Activated CD4-positive, alpha-beta memory T cell treated with anti-CD3 and anti-CD28 coated beads, Interleukin-2, amount 10 ng/mL, durations not matched to agents 7 days and 5 days (primary cell): ENCODE measurements at places on chromosomes 2 and 18. TPM values are rescaled to one million over a fixed set of nuclear protein-coding genes. Genes with fewer than 3 reads are reported as not detected.

DNA sequence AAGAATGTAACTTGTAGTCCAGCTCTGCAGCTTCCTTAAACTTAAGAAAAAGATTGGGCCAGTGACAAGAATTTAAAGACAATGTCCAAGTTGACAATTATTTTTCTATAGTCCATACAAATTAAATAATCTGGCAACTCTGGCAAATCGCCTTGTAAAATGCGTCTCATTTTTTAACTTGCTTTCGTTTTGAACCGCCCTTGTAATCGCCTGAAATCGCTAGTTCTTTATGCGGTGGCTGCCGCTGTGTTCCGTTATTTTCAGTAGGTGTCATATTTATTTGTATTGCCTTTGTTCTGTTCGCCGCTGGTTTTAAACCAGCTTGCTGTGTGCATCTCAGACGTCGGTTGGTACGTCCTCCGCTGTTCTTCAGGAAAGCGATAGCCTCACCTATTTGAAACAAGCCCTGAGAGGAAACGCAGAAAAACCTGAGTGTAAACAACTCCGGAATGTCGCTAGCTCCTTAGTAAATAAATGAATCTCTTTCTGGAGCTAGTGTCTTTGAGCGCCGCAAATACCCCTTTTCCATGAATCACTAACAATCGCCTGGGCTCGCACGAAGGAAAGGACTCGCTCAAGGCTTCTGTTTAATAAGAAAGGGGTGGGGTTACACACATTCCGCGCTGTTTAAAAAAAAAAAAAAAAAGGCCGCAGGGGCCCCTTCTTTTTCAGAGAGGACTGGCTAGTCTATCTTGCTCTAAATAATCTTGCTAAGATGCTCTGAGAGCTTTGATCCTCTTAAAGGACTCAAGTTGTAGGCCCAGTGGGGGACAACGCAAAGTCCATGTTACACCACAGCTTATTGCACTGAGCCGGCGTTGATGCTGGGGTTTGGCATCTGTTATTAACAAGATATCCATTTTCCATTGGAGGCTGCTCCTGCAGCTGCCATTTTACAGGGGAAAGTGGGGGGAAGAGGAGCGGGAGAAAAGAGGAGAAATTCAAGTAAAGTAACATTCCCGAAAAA is 3.0 kb downstream of the HOXD8 start:
- peaks cover 83% of the 10 kb centered on the region for H3K27me3 ChIP-seq
- peaks cover 10% of the 10 kb centered on the region for H3K36me3 ChIP-seq
- H3K4me1 ChIP-seq, result peaks cover 29% of the 10 kb centered on the region
- no peak overlapping the region for H3K27ac ChIP-seq
- no peak for DNase-seq

DNA sequence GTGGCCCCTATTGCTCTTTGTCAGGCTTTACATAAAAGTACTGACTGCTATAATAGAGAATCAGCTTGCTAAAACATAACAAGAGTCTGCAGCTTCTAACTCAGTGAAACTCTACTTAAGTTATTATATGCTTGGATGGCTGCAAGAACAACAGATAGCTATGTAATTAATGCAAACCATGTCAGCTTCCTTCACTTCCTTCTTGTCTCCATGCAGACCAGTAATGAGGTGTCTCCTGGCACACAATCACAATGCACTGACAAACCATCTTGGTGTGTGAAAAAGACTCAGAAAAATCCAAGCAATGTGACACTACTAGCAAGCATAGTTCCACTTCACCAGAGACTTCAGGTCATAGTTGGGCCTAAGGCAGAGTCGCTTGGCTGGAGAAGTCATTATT is 2068.9 kb upstream of the PIK3C3 start:
- H3K36me3 ChIP-seq, result no peaks in the 10 kb centered on the region
- H3K4me1 ChIP-seq, result no peaks in the 10 kb centered on the region
- H3K27me3 ChIP-seq, result no peaks in the 10 kb centered on the region
- H3K4me3 ChIP-seq, result no peak overlapping the region

DNA sequence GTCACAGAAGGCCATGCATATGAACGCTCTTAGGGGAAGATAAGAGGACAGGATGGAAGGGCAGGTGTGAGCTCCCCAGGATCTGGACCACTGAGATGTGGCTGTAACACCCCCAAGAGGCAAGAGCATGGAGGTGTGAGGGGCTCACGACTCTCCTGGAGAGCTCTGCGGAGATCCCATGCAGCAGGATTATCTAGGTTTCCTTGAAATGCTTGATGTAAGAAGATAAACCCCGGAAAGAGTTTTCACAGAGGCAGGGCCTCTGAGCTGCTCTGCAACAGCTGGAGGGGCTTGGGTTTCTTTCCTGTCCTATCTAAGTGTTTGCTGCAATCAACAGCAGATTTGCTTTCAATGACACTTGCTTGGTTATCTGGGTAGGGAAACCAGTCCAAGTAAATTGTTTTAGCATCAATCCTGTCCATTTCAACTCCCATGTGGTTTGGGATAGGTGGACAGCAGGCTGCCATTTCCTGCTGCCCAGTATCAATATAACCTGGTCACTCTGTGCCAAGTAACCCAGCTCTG is 138.9 kb downstream of the SMAD2 start:
- H3K4me3 ChIP-seq, result no peak overlapping the region
- no peaks in the 10 kb centered on the region for H3K4me1 ChIP-seq
- no peak for DNase-seq
- no peak overlapping the region for H3K27ac ChIP-seq
- H3K27me3 ChIP-seq, result peaks cover 23% of the 10 kb centered on the region

DNA sequence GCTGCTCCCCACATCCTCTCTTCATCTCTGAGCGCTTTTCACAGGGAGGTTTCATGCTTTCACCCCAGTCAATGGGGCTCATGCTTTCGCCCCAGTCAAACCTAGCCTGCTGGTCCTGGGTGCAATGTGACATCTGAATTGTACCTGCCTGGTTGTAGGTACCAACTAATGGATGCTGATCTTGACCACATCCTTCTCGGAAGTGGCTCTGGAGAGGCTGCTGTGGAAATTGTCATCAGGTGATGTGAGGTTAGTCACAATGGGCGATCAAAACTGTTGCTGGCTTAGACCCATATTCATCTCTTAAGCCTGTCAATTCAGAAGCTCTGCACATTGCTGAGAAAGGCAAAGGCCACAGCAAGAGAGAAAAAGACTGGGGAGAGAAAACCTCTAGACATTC is 32.7 kb upstream of the ALKAL2 start:
- H3K4me3 ChIP-seq, result no peak overlapping the region
- H3K27ac ChIP-seq, result no peak overlapping the region
- H3K4me1 ChIP-seq, result peaks cover 33% of the 10 kb centered on the region
- peaks cover 18% of the 10 kb centered on the region for H3K27me3 ChIP-seq
- no peaks in the 10 kb centered on the region for H3K36me3 ChIP-seq

DNA sequence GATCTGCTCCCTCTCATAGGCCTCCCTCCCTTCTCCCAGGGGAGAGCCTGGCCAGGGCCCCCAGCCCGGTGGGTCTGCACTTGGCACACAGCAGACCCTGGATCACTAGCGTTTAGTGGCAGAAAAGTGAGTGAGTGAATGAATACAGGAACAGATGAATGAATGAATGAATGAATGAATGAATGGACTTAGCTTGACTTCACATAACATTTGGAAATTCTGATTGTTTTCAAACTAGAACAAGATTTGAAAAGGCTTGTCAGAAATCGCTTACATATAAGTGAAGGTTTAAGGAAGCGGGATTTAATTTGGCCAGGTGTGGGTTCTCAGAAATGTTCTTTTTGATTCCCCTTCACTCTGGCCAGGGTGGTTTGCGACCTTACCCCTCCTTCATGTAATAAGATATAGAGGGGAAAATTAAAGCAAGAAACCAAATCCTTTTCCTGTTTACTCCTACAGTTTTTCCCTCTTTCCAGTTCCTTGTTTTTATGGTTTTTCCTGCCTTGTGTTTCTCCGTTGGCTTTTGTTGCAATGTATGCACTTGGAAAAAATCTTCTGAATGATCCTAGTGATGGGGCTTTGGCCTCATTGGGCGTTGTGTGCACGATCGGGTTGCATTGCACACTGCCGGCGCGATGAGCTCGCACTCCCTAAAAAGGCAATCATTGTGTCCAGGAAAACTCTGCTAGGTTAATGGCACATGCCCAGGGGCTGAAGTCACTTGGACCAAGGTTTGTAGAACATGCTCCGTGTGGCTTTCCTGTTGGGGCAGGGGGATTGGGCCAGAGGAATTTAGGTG is 16.4 kb downstream of the LRRFIP1 start:
- no peak for DNase-seq
- no peaks in the 10 kb centered on the region for H3K4me1 ChIP-seq
- peaks cover 6% of the 10 kb centered on the region for H3K27me3 ChIP-seq
- H3K4me3 ChIP-seq, result no peak overlapping the region
- no peak overlapping the region for H3K27ac ChIP-seq

Gene ARHGAP28
- total RNA-seq, result not detected

Gene LYPD1
- not detected for total RNA-seq

DNA sequence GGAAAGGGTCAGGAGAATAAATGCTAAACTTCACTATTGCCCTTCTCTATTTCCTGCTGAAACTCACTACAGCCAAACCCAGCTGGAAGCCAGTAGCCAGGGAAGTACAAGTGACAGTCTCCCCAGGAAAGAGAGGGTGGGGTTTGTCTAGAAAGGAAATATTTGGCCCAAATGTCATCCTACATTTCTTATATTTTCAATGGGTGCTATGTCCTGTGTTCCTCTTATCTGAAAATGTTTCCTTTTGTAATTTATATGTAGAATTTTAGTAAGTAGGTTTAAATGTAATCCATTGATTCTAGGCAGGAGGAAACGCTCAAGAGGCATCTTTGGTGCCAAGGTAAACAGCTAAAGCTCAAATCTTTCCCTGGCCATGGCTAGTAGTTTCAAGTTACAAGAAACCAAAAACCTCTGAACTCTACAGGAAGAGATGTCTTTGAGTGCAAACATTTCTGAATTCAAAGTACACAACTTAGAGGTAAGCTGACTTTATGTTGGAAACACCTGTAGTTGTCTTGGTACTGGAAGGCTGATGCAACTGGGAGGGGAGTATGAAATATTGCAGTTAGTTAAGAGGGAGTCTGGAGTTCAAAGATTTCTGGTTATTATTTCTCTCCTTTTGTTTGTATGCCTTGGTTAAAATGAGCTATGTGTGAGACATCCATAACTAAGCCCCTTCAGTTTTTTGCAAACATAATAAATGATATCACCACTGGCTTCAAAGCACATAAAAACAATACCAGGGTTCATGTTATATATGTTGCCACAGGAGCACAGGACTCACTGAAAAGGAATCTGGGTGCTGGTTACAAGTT is 356.1 kb upstream of the ZC3H15 start:
- no peaks in the 10 kb centered on the region for H3K4me1 ChIP-seq
- DNase-seq, result no peak
- H3K27me3 ChIP-seq, result no peaks in the 10 kb centered on the region
- H3K27ac ChIP-seq, result no peak overlapping the region

DNA sequence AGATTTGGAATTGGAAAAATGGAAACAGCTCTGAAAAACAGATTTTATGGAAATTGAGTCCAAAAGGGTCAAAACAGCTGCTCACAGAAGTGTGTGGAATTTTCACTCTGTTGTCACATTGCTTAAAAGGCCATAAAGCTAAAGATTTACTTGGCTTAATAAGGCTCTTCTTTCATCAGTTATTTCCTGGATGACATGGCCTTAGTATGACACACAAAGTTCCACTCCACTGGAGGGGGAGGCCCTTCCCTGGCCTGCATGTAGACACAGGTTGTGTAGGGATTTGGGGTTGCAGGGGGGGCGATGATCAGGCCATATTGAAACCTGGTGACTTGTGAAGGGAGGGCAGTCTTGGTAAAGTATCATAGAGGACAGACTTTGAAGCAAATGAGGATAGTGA is 34.0 kb downstream of the TMEM185B start:
- peaks cover 24% of the 10 kb centered on the region for H3K36me3 ChIP-seq
- H3K4me1 ChIP-seq, result no peaks in the 10 kb centered on the region
- no peak for DNase-seq
- H3K27me3 ChIP-seq, result no peaks in the 10 kb centered on the region
- H3K27ac ChIP-seq, result no peak overlapping the region

Gene GNLY
- 569 TPM for total RNA-seq

Gene TXNL4A
- 120 TPM for total RNA-seq

DNA sequence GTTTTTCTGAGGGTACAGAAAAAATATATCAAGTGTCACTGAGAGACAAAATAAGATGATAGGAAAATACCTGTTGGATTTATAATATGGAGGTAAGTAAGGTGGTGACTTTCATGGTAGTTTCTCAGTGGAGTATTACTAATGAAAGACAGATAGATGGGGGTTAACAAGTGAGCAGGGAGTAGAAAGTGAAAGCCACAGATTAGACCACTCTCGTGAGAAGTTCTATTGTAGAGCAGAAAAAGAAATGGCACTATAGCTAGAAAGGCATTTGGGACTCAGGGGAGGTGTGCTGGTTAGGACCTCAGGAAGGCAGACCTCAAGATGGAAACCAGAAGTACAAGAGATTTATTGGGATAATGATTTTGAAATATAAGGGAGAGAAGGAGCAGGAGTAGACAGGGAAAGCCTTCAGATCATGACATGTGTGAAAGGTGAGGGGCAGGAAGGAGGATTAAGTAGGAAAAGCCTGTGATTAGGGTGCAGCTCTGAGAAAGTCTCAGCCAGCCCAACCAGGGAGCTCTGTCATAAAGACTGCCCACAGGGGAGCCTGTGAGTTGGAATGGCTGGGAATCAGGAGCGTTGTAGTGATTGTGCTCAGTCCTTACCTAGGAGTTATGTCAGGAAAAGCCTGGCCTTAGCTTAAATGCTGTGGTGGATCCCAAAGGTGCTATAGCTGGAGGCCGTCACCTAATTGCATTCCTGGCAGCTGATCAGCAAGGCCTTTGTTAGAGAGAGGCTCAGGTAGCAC is 198.1 kb downstream of the IKZF2 start:
- no peak overlapping the region for H3K4me3 ChIP-seq
- H3K36me3 ChIP-seq, result no peaks in the 10 kb centered on the region
- no peak for DNase-seq
- peaks cover 15% of the 10 kb centered on the region for H3K4me1 ChIP-seq

- no peaks in the 10 kb centered on the region for H3K36me3 ChIP-seq
- no peak overlapping the region for H3K27ac ChIP-seq
- DNase-seq, result no peak
- H3K4me1 ChIP-seq, result no peaks in the 10 kb centered on the region
- H3K27me3 ChIP-seq, result no peaks in the 10 kb centered on the region
- H3K4me3 ChIP-seq, result no peak overlapping the region
Observed at GRCh38 chr18:48887905-48888772, 62.6 kb downstream of the SMAD7 start.

- H3K27me3 ChIP-seq, result peaks cover 43% of the 10 kb centered on the region
- H3K27ac ChIP-seq, result peak overlapping the region; percentile 86
- H3K36me3 ChIP-seq, result peaks cover 3% of the 10 kb centered on the region
- no peak overlapping the region for H3K4me3 ChIP-seq
- DNase-seq, result peak; percentile 67
- H3K4me1 ChIP-seq, result peaks cover 84% of the 10 kb centered on the region
Observed at GRCh38 chr2:136135921-136136906, 18.3 kb upstream of the CXCR4 start.

Gene CRYBA2
- total RNA-seq, result not detected

Gene CCDC141
- 2.6 TPM for total RNA-seq

Gene COL4A4
- 0.10 TPM for total RNA-seq
